AG04449 (cell line): ENCODE measurements at places on chromosomes 16 and 17.

- no peak for DNase-seq
These were observed 5.9 kb upstream of the HOXB13 start for GRCh38 chr17:48734333-48735061.

GRCh38 chr16:68386628-68387027 is 61.7 kb downstream of the SMPD3 start:
- no peak for DNase-seq

DNA sequence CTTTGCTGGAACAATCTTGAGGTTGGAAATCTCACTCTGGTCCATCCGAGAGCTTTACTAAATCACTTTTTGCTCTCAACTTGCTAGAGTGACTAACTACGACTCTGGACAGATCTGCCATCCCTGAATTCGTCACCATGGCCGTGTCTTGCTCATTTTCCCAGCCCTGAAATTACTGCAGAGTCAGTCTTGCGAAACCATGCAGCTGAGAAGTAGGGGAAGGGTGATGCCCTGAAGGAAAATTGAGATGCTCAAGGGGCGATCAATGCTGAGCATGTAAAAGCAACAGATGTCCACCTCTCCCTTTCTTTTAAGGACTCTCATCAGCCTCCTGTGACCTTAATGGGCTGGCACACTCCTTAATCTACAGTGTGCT is 18.8 kb downstream of the PCTP start:
- peak; percentile 59 for DNase-seq

DNA sequence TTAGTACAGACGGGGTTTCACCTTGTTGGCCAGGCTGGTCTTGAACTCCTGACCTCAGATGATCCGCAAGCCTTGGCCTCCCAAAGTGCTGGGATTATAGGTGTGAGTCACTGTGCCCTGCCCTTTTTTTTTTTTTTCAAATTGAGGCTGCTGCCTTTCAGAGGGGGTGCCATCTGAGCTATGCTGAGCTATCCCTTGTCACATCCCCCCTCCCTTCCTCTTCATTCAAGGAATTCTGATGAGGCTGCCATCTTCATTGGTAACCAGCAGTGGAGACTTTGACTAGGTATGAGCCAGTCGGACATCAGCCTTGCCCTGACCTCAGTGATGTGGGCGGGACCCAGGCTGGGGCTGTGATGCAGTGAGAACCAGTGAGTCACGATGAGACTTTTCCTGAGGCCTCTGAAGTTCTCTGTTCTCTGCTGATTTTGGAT is 24.4 kb upstream of the GPT2 start:
- no peak for DNase-seq

DNA sequence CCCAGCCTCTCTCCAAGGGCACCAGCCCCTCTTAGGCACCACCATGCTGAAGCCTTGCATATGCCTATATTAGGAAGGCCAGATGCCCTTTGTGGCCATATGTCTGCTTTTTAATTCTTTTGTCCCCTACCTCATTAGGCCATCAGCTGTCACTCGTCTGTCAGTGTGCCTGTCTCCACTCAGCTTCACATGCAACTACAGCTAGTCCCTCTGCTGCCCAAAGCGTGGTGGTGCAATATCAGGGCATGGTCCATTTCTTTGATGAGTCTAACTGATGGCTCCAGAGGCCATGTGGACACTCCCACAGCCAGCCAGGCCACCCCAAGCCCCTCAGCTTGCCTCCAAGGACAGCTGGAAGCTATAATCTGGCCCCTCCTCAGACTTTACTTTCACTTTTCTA is 36.3 kb downstream of the MYO18A start:
- no peak for DNase-seq

DNA sequence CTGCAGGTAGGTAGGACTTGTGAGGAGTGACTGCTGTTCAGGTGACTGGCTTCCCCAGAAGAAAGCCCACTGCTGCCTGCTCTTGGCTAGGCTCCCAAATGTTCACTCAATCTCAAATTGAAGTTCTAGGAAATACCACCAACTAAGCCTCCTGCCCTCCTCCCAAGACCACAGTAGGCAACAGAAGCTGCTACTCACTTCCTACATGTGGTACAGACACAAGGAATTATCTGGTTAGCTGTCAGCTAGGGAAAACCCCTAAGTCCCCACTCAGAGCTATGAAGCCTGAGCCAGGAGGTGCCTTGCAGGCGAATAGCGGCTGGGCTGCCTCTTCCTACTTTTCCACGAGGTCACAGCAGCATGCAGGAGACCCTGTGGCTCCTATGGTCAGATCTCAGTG is 4.9 kb downstream of the FBXO39 start:
- no peak for DNase-seq

- no peak for DNase-seq
These were observed 7.1 kb downstream of the NKIRAS2 start for GRCh38 chr17:42026857-42027589.

- no peak for DNase-seq
These were observed 8.1 kb upstream of the CMTR2 start for GRCh38 chr16:71297341-71297634.

DNA sequence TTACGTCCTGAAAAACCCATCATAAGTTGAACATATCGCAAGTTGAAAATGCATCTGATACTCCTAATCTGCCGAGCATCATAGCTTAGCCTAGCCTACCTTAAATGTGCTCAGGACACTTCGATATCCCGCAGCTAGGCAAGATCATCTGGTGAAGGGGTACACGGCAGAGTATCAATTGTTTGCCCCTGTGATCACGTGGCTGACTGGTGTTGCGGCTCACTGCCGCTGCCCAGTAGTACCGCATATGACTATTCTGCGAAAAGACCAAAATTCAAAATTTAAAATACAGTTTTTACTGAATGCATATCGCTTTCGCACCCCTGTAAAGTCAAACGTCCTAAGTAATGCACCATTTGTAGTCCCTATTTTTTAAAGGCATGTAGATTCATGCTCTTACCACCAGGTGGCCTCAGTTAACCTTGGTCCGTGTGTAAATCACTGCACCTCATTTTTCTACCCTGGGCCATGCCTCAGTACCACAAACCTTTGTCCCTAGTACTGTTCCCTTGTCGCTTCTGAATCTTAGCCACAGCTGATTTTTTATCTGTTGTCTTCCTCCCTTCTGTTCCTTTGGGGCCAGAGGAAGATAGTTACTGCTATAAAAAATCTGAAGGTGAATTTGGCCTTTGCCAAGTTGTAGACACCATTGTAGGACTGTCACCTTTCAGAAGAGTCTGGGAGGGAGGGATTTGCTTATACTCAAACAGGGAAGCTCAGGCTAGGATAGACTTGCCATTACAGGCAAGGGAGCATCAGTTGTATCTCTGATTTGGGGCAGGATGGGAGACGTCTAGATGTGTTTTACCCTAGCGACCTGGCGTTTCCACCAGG is 34.4 kb downstream of the WWP2 start:
- DNase-seq, result no peak

- DNase-seq, result no peak
These were observed 5.4 kb downstream of the GID4 start for GRCh38 chr17:18044609-18045008.

- DNase-seq, result no peak
These were observed 70.5 kb upstream of the CHMP6 start for GRCh38 chr17:80921159-80921558.

GRCh38 chr16:83906683-83907082 is 7.8 kb downstream of the MLYCD start:
- no peak for DNase-seq

DNA sequence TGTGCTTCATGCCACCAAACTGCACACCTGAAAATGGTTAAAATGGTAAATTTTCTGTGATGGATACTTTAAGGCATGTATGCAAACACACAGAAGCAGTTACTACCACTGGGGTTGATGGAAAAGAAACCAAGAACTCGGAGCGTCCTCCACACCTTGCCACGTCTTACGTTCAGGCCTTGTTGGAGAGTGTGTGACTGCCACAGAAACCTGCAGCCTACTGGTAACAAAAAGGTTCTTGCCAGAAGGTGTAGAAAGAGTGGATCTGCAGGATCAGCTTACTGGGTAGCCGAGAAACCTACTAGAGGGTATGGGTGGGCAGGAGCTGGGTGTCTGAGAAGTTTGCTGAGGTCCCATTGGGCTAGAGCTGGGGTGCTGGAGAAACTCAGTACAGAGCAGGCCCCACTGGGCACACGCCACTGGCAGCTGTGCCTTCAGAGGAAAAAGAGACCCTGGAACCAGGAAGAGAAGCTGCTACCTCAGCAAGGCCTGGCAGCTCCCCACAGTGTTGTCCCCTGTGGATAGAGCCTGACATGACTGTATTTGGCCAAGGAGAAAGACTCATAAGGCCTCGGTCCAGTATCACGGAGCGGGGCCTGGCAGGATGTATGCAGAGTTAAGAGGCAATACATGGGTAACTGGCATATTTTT is 204.6 kb downstream of the SEC14L1 start:
- no peak for DNase-seq

- DNase-seq, result no peak
These were observed 50.9 kb downstream of the MRC2 start for GRCh38 chr17:62678214-62678919.

DNA sequence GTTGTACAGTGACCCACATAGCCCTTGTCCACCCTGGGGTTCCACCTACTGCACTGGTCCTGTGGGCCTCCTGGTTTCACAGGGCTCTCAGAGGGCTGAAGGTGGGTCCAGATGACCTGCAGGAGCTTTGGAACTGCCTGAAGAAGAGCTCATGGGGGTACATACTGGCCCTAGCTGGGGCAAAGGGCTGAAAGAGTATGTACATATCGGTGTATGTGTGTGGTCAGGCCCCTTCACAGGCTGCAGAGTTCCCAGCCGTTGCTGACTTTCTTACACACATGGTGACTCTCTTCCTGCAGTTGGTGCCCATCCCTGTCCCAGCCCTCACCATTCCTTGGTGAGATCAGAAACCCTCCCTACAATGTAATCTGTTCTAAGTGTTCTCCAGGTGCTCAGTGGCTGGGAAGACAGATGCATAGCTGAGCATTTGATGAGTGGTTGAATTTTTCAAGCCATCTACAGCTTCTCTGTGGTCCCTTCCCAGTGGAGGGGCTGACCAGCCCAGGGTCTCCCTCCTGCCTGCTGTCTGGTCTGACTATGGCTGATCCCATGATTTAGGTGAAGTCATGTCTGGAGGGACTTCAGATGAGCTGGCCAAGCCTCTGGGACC is 2.4 kb upstream of the NFATC3 start:
- no peak for DNase-seq

- DNase-seq, result no peak
These were observed 504 bp upstream of the GOSR1 start for GRCh38 chr17:30476726-30477082.

GRCh38 chr17:57536289-57536688 is 208.8 kb downstream of the CCDC182 start:
- no peak for DNase-seq

DNA sequence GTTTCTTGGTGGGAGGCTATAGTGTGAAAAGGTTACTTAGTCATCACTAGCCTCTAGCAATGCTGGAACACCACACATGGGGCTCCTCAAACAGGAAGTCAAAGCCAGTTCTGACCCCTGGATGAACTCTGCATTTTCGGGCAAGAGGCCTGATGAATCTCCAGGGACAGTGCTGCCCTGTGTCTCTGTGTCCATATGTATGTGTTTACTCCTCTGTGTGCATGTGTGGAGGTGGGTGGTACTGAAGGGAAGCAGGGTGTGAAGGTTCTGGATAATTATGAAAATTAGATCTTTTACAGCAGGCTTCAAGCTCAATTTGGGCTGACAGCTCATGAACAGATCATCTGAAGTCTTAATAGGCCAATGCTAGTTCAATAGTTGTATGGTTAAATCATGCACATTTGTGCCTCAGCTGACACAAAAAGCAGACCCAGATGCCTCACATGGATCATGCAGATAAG is 133.6 kb downstream of the SNX11 start:
- no peak for DNase-seq

GRCh38 chr17:35116845-35117244 is 2.8 kb downstream of the RAD51D start:
- DNase-seq, result no peak

DNA sequence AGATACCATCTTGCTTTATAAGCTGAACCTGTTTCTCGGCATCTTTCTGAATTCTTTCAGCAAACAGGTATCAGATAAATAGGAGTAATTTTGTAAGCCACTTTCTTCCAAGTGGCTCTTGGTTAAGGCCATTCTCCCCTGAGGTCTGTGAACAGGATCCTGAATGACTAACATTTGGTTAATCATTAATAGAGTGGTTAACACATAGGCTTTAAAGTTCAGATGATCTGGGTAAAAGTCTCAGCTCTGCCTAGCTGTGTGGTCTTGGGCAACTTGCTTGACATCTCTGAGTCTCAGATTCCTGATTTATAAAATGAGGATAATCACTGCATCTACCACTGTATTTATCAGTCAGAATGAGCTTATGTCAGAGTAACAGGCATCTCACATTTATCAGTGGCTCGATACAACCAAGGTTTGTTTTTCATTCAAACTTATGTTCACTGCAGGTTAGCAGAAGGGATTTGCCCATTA is 44.4 kb upstream of the ANKFN1 start:
- no peak for DNase-seq

DNA sequence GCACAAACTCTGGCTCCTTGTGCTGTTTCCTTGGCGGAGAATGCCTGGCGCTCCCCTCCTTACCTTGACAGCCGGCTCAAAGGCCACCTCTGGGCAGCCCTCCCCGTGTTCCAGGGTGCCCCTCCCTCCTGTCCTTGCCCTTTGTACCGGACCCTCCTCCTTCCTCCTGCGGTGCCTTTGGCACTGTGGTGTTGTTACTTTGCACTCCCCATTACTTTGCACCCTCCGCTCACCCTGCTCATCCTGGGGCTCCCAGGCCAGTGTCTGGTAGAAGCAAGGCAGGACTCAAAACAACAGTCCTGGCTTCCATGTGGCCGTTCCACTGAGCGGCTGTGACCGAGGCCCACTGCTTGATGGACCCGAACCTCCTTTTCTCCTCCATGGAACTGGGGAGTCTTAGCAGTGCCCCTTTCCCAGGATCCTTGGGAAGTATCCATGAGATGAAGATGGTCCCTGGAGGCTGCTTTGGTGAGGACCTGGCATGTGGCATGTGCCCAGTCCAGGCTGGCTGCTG is 147.8 kb downstream of the CMIP start:
- no peak for DNase-seq

GRCh38 chr16:86962913-86963312 is 354.3 kb downstream of the C16orf95 start:
- no peak for DNase-seq

GRCh38 chr16:24776501-24777220 is 47.2 kb downstream of the TNRC6A start:
- no peak for DNase-seq

DNA sequence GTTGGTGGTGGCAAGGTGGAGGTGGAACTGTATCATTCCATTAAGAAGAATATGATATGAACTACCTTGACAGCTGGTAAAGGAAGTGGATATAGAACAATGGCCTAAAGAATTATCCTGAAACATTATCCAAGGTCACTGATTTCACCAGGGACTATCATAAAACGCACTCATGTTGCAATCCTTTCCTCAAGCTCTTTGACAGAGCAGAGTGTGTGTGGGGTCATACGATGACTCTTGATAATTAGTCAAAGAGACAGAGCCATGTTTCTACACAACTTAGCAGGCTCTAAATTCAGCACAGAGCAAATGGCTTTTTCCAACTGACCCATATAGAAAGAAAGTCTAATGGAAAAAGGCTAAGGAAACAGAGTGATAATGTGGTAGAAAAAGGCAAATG is 126.4 kb upstream of the ANKFN1 start:
- no peak for DNase-seq

DNA sequence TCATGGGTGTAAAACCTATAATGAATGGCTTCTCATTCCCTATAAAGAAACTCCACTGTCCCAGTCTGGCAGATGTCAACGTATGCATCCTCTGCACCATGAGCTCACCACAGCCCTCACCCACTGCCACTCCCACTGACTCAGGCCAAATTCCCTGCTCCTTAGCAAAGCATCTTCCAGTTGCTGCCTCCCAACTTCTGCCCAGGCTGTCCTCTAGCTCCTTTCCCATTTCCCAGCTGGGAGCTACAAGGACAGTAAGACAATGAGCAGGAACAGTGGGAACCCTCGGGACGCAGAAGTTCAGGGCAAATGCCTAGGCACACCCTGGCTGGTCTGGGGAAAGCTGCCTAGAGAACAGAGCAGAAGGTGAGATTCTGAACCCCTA is 9.1 kb upstream of the THAP11 start:
- no peak for DNase-seq
